ENCODE measurements at places on chromosomes 13 and 19.

GRCh38 chr19:52535771-52536447, 8.4 kb downstream of the ZNF808 start:
- peak; percentile 76 for DNase-seq

DNA sequence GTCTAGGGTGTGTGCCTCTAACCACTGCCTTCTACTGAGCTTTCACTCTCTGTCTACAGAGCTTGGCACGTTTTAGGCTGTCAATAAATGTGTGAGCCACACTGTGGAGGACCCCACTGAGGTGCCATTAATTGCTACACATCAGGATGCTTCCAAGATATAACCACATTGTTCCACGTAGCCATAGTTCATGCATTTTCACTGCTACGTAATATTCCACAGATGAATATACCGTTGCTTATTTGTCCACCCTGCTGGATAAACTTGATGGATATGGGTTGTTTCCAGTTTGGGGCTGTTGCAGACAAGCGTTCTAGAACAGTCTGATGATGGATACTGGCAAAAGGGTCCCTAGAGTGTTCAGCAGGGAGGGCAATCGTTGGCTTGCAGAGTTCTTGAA, 11.3 kb upstream of the NUMBL start:
- no peak for DNase-seq

DNA sequence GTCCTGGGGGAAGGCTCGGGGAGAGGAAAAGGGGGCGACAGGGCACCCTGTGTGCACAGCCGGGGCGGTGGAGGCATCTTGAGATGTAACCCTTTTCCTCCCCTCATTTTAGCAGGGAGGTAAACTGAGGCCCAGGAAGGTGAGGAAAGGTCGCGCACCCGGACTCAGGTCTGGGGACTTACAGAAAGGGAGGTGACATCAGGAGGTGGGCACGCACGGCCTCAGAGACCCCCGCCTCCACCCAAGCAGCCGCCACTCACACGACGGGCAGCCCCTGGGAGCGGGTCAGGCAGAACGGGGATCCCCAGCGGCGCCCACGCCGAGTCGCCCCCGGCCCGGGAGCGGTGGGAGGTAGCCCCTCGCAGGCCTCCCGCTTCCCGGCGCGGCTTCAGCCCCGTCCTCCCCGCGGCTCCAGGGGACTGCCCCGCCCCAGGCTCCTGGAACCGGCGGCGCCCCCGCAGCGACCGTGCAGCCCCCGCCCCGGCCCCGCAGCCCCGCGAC, 477 bp downstream of the PIP5K1C start:
- no peak for DNase-seq

DNA sequence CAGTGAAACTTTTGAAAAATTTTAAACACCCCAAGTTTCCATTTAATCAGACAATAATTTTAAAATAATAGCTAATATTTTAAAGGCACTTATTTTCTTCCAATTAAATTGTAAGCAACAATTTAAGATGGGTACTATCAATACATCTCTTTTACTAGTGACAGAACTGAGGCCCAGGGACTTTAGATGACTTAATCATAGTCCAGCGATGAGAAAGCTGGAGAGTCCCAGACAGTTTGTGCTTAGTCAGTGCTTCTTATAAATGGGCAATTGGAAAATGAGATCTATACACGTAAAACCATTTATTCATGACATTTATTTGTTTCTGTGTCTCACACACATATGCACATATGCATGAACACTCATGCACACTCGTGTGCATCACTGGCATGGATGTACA, 2063.5 kb downstream of the PCDH9 start:
- no peak for DNase-seq

DNA sequence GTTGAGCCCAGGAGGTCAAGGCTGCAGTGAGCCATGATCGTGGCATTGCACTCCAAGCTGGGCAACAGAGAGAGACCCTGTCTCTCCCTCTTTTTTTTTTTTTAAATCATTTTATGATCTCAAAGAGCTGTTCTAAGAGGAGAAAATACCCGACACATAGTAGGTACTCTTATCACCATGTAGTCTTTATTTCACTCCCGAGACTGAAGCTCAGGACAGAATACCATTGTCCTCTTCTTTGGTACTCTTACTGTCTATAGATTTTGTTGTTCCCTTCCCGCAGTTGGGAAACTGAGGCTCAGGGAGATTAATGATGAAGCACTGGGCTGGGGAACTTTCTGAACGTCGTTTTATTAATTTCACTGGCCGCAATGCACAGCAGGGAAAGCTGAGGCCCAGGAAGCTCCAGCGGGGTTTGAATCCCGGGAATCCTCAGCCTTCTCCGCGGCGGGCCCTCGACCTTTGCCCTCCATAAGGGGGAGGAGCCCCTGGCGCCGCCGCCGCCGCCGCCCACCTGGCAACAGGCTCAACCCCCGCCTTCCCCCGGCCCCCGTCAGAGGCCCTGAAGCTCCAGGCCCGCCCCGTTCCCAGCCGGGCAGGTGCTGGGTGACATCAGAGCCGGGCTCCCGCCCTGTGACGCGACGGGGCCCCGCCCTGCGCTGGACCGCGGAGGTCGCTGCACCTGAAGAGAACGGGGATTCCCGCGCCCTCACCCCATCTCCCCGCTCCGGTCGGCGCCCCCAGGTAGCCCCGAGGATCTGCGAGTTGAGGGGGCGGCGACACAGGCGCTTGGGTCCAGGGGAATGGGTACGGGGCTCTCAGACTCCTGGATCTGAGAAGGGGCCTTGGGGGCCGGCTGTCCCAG, 1.6 kb downstream of the MYH14 start:
- DNase-seq: no peak

DNA sequence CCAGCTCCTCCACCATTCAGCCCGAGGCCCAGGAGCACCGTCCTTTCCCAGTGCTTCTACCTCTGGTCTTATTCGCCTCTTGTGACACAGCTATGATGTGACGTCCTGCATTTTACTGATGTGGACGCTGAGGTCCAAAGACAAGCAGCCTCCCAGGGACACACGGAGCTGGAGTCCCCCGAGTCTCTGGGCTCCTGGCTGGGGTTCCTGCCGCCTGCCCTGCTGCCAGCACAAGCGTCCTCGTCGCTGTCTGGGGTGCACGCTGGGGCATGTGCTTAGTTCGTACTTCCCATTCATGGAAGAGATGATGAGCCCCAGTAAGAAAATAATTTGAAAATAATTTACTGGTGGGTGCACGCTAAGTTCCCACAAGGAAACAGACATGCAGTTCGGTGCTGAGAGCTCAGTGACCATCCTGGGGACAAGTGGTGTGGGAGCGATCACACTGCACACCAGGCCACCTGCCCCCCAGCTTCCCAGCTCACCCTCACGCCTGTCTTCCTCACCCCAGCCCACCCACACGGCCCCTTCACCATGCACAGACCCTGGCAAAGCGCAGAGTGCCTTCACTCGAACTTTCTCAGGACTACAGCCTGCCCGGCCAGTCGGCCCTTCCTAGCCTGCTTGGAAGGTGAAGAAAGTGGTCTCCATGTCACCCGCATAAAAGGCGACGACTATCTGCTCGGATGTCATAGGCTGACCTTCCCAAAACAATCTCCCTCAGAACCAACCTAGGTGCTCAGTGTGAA, 14.2 kb upstream of the CFAP97D2 start:
- no peak for DNase-seq

DNA sequence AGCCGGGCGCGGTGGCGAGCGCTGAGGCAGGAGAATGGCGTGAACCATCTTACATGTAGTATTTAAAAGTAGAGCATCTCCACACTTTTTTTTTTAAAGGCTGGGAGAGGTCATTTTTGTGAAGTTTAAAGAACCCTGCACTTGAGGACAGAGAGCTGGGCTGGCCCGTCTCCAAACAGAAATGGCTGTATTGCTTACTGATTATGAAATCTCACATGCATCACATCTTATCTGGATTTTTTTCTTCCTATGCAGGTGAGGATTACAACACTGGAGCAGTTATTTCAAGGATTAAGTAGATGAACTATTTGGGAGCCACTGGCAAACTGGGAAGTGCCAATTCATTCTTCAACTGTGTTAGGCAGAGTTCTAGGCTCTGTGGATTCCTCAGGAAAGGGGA, 59.5 kb downstream of the TEX26 start:
- DNase-seq: no peak

DNA sequence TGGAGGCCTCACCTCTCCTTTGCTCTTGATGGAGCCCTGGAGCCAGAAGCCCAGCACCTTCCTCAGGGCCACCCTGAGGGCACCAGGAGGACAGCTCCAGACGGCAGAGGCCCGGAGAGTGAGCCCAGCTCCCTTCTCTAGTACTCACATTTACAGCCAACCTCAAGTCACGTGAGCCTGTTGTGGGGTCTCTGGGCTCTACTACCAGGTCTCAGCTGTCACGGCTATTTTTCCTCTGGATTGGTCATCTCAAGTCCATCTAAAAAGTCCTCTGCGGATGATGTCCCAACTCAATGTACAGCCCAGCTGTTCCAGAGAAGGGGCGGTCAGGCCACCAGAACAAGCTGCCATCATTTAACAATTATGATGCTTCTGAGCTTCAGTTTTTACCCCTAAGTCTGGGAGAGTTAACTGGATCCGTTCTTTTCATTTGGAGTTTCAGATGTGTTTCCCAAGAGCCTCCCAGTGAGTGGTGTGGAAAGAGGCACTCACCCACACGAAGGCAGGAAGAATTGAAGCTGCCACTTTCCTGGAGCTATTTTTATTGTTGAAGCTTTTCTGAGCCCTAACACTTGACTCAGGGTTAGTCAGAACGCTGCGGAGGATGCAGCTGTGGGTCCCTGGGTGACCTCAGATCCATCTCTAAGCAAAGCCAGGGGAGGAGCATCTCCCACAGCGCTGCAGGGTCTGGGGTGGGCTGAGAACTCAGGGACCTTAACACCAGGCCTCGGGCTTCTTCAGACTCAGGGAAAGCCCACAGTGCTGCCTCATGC, 143.5 kb upstream of the UBL3 start:
- DNase-seq: no peak

DNA sequence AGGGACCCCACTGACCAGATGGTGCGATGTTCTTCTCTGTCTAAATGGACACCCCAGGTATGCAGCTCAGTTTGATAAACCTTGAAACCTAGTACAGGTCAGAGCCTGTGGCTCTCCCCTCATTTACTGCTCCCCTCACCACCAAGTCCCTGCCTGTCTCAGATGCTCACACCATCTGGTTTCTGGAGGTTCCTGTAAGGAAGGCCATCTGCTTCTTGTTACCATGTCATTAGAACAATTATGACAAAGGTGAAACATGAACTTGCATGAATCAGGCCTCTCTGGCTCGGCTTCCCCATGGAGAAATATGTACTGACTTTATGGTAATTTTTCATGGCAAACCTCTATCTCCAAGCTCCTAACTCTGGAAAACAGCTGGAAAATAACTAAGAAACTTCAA, 965.7 kb downstream of the UQCRFS1 start:
- DNase-seq: no peak

- no peak for DNase-seq
Observed at GRCh38 chr19:39448271-39448670, 2.9 kb downstream of the SUPT5H start.

DNA sequence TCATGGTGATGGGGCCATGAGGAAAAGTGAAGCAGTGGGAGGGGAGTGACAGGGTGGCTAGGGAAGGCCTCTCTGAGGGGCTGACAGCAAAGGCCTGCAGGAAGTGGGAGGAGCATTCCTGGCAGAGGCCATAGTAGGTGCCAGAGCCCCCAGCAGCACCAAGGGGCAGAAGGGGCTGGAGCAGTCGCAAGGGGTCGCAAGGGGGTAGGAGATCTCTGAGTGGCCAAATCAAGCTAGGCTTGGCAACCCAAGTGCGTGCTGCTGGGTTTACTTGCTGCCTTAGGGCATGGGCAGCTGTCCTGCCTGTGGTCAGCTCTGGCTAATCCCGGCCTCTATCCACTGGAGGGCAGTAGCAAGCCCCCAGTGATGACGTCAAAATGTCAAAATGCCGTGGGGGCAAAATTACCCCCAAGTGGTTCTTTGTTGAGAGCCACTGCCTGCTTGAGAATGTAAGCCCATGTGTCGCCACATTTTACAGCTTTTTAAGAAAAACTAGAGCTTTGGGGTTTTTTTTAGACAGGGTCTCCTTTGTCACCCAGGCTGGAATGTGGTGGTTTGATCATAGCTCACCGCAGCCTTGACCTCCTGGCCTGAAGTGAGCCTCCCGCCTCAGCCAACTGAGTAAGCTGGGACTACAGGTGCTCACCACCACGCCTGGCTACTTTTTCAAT, 11.8 kb downstream of the CCDC97 start:
- no peak for DNase-seq

DNA sequence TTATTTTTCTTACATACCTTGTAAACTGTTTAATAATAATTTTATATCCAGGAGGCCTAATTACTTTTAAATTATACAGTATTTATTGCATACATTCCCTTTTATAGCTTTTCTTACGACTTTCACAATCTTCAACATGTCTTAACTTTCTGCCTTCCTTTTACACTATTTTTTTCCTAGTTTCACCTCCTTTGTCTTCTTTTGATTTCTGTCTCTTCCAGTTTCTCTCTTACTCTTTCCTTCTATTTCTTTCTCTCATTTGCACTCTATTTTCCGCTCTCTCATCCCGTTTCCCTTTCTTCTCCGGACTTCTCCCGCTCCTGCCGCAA, 11.5 kb downstream of the ZNF552 start:
- no peak for DNase-seq

GRCh38 chr13:19618977-19619376, 14.5 kb upstream of the MPHOSPH8 start:
- DNase-seq: no peak

DNA sequence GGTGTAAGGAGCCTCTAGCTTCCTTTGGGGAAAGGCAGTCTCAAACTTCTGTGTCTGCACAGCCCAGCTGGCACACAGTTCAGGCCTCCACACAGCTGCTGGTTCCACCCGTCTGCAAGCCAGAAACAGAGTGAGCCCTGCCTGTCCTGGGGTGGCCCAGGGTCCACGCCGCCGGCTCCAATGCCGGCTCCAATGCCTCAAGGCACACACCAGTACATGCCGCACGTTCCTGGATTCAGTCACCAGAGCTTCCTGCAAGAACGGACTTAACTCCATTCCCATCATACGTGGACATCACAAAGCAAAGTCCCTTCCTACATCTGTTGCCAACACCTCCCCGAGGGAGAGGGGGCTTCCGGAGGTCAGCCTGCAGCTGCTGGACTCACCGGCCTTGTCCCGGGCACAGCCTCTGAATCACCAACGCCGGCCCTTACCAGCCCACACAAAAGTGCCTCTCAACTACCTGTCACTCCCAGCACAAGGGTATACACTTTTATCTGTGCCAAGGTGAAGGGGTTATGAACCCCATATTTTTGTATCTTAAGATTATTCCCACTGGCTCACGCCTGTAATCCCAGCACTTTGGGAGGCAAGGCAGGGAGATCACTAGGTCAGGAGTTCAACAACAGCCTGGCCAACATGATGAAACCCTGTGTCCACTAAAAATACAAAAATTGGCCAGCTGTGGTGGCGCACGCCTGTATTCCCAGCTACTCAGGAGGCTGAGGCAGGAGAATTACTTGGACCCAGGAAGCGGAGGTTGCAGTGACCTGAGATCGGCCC, 8.5 kb downstream of the SH3GL1 start:
- DNase-seq: no peak
